ENCODE measurements at places on chromosomes 2 and 18.
A peak's percentile ranks its signal among the peaks of the same experiment; 100 is the strongest.

DNA sequence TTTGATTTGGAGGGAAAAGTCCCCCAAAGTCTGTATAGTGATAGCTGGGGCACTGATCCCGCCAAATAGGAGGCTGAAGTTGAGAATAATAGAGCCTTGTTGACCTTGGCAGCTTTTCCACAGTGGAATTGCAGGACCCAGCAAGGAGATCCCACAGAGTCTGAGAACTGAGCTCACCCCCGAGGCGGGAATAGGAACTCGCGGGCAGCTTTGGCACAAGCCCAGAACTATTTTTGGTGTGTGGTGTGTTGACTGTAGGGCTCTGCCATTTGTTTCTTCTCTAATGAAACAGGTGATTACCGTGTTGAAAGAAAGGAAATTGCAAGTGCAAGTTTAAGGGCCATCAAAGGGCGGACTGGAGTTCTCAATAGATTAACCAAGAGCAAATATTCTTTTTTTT, 34.0 kb downstream of the SH3RF3 start:
- DNase-seq = peak; percentile 70

DNA sequence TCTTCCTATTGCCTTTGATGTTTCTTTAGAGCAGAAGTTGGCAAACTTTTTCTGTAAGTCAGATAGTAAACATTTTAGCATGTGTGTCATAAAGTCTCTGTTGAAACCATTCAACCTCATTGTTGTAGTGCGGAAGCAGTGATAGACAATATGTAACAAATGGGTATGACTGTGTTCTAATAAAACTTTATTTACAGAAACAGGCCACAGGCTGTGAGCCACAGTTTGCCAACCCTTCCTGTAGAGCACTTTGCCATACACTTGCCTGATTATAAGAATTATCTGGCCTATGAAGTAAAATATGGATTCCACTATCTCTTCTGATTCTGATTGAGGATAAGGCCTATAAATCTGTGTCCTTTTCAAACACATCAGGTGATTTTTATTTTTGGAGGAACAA, 237.4 kb downstream of the DOK6 start:
- DNase-seq = no peak

- DNase-seq = no peak
Observed at GRCh38 chr2:37623971-37624900, 47.2 kb downstream of the CDC42EP3 start.

DNA sequence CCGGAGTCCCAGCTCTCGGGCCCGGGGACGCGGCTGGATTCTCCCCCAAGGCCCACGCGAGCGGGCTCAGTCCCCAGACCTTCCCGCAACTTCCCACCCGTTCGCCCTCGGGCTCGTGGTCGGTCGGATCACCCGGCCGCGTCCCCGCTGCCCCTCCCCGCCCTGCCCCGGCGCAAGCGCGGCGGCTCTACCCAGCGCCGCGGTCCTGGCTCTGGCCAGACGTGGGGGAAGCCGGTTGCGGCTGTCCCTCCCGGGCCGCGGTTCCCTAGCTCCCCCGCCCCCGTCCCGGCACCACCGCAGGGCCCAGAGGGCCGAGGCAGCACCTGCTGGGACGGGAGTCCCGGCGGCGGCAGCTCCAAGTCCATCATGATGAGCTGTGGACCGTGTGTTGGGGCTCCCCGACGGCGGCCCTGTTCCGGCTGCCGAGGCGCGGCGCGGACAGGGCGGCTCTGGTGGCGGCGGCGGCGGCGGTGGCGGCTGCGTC, 276 bp downstream of the NFE2L2 start:
- DNase-seq = no peak

GRCh38 chr2:237943395-237944094, 23.3 kb upstream of the UBE2F start:
- no peak for DNase-seq

- no peak for DNase-seq
Observed at GRCh38 chr2:67515056-67515455, 117.9 kb downstream of the ETAA1 start.

DNA sequence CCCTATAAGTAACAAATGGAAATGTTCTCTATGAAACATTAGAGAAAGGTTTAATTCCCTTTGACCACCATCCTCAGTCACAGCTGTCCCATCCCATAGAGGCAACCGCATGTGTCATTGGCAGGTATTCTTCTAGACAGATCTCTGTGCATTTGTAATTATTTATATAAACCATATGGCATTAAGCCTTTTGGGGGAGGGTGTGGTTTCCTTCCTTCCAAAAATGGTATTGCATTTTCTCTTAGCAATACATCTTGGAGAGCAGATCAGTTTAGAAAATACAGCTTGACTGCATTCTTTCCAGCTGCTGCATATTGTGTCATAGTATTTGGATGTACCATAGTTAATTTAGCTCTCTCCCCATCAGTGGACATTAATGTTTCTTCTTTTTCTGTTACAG, 57.7 kb downstream of the LCLAT1 start:
- DNase-seq = no peak

DNA sequence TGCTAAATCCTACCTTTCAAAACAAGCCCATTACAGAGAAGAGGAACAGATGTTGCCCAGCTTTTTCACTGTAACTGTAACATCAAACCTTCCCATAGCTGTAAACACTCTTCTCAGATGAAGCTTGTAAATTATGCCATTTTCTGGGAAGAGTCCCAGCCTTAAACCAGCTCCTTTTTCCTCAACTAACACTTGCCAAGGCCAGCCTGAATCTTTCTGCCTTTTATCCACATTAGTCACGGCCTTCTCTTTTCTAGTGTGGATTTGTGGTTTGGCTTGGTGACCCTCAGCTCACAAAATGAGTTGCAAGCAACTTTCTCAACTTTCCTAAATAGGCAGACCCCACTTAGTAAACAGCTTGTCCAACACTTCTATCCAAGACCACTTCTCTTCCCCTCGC, 90.2 kb downstream of the CABLES1 start:
- no peak for DNase-seq

GRCh38 chr2:146265656-146266055, 1579.2 kb upstream of the ACVR2A start:
- no peak for DNase-seq

DNA sequence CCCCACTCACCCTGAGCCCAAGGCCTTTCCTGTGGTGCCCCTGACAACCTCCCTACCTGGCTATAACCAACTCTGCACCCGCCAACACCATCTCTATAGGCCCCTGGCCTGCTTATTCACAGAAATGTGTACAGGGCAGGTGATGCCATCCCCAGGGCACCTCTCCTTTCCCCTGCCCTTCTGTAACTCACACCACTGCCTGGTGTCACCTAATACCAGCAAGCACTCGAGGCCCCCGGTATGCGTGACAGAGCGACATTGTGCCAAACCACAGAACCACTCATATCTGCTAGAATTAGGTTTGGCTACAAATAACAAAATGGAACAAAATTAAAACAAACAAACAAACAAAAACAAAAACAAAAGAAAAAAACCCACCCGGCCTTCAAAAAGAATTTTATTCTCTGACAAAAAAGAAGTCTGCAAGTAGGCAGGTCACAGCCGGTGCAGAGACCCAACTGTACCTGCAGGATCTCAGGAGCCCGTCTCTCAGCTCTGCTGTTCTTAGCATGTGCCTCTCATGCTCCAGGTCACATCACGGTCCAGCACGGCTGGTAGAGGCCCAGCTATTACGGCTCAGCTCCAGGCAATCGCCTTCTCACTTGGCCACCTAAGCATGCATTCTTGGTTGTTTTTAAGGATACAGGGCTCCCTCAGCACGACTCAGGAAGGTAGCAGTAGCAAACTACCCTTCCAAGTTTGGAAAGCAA, 51.4 kb downstream of the FAM178B start:
- DNase-seq = no peak

DNA sequence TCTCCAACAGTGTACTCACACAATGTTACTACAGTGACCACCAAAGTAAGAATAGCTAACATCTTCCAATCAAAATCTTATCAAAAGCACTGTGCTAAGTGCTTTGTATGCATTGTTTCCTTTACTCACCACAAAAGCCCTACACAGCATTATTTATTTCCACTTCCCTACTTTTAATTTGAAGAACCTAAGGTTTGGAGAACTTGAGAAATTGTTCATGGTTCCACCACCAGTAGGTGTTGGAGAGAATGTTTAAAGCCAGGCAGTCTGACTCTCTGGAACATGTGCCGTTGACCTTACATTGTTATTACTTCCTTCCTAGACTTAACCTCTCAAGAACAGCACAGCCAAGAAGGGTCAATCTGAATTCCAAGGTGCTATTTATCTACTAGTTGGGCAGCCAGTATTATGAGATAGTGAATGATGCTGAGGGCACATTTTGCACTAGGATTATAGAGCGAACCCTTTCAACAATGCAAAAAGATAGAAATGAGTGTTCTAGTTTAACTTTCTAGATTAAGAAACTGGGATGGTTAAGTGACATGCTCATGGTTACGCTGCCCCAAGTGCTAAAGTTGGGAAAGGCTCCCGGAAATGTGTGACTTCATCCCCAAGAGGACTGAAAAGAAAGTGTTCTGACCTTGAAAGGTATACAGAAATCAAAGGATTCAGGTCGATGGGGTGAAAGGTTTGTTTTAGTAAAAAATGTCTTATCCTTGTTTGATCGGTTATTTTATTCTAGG, 55.2 kb upstream of the FAM136A start:
- no peak for DNase-seq

Data from Right ventricle myocardium superior (tissue), 1 donor.